ENCODE measurements at places on chromosomes 16 and 17.

DNA sequence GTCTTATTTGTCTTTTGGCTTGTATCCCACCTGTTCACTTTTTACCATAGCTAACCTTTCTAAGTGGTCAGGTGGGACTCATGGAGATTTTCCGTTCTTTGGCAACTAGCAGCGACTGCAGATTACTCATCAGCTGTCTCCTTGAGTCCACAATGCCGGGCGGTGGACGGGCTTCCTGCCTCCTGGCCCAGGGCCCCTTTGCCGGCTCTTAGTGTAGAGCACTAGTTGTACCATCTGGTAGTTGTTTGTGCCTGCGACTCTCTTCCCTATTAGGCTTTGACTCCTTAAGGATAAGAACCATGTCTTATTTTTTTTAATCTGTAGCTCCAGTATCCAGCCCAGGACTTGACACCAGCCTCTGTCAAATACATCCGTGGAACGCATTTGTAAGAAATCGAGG lies 399.9 kb downstream of the WWOX start:
- DNase-seq: no peak

DNA sequence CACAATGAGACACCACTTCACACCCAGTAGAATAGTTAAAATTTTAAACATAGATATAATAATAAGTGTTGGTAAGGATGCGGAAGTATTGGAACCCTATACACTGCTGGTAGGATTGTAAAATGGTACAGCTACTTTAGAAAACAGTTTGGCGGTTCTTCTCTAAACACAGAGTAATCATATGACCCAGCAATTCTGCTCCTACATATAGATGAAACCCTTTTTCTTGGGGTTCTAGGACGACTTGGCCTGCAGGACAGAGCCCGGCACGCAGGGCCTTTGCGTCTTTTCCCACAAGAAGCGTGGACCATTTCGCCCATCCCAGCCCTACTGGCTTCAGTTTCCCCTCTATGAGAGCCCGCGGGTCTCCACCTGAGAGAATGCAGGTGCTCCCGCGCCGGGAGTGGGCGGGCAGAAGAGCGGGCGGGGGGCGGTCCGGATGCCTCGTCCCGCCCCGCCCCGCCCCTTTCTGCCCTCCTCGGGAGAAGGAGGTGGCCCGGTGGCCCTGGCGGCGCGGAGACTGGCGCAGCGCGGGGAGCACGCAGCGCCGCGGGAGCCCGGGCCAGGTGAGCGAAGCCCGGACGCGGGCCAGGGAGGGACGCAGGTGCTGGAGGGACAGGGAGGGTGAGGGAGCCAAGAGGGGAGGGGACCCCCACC lies at the start of gene SDR42E2:
Gene SDR42E2, plus strand, starts transcription at position 508 of the 657 bp plus-strand sequence. CDS start 3,077 bp downstream, outside the sequence.
- peak; percentile 1 for DNase-seq

GRCh38 chr16:89256651-89257254 lies 39.2 kb downstream of the ZNF778 start:
- DNase-seq: peak; percentile 31

DNA sequence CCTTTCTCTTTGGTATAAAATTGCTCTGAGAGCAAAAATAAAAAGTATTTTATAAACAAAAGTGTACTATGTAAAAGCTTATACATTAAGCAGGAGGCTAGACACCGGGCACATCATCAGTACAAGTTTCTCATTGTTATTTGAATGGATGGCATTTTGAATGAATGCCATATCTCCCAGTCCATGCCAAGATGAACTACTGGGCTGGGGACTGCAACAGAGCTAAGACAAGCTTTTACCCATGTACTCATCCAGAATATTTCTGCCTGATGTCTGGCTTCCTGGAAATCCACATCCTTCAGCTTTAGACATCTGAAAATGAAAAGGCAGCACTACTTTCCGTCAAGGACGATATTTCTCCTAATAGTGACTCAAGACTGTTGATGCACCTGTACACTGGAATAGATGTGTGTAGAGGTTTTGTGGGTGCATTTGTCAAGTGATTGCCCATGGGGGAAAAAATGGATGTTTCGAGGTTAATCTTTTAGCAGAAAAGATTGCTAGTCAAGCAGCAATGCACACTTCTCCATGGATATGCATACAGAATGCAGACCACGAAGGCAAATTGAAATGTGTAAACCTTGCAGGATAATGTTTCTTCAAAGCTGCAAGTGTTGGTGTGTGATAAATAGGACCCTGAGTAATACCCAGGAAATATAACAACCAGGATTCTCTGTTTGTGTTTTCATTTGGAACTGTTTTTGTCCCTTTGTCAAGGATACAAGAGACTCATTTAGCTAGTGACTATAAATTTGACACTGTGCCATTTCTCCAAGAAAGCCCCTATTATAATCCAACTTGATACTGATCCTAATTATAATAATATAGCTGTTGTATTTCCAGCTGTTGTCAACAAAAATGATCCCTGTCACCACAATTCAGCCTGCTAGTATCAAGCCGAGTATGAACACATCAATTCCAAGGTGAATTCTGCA lies 173.8 kb downstream of the CDH8 start:
- DNase-seq: no peak

DNA sequence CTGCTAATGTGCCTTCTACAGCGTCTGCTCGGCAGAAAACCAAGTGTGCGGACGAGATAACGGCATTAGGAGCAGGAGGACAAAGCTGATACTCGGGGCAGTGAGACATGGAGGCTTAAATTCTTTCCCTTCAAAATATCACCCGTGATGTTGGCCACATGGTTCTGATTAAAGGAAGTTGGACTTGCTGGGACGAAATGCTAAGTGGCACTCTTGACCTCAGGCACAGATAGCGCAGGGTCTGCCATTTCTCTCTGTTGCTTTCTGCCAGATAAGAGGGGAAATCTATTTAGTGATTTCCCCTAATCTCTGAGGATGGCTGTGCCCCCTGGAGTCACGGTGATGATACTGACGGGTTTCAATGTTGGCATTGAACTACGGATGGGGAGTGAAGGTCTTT lies 509.6 kb upstream of the EEF2KMT start:
- no peak for DNase-seq

- no peak for DNase-seq
Observed at GRCh38 chr16:49921791-49922456, 66.0 kb upstream of the ZNF423 start.

- peak; percentile 27 for DNase-seq
Observed at GRCh38 chr17:35241520-35241919, 1.4 kb upstream of the SLFN5 start.

DNA sequence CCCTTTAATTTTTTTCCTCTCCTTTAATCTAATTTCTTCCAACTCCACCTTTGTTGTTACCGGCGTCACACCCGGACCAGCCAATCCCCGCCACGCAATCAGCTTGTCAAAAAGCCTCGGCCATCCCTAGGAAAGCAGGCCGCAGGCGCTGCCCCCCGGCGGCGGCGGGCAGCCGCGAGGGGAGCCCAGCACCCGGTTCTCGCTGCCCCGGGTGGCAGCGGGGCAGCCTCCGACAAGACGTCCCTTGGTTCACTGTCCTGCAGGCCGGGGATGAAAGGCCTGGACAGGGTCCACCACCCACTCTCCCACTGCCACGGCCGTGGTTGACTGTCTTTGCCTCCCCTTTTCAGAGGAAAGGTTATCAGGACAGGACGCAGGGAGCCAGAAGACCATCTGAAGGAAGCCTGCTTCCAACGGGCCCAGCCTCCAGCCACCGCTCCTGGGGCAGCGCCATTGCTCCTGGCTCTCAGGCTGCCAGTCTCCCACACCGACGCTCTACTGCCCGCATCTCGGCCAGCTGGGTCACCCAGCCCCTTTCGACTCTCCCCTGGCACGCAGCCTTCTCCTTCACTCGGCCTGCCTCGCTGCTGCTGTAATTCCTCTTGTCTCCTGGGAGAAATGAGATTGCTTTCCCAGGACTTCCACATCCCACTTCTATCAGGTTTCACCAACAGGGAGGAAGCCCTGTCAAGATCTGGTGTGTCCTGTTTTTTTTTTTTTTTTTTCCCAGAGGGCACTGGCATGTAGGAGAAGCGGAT lies 2.8 kb upstream of the UBTF start:
- peak; percentile 17 for DNase-seq

GRCh38 chr17:55421179-55421934 lies at the start of gene MMD:
Gene MMD, minus strand, starts transcription at chr17:55421835. Its CDS starts 140 bp downstream, at chr17:55421695.
- DNase-seq: no peak

DNA sequence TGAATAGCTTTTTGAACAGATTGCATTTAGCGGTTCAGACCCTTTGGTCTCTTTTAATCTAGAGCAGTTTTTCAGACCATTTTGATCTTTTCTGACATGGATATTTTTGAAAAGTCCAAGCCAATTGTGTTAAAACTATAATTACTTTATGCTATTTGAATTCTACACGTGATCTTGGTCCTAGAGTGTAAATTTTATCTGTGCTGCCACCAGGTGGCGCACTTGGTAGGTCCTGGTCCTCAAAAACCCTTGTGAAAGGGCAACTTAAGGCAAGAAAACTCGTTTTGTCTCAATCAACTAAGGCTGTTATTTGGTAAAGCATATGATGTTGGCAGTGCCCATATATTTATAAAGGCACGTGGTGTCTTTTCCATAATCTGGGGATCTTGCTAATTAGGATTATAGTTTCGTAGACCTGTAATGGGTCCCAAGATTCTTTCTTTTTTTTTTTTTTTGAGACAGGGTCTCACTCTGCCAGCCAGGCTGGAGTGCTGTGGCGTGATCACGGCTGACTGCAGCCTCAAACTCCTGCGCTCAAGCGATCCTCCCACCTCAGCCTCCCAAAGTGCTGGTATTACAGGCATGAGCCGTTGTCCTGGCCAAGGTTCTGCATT lies 43.9 kb upstream of the TEX2 start:
- peak; percentile 25 for DNase-seq

DNA sequence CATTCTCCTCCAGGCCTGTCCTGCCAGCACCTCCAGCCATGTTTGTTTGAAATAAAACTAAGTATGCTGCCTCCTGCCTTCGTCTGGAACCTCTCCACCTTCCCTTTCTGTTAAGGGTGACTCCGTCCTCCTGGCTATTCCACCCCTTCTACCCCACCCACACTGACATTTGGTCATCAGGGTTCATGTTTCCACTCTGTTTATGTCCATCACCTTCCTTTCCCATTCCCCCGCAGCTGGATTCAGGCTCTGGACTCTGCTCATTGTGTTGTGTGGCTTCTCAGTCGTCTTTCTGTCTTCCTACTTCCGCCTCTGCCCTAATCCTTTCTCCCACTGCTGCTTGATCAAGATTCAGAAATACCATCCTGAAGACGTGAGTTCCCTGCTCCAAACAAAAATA lies 28.6 kb downstream of the EPN2 start:
- DNase-seq: no peak

DNA sequence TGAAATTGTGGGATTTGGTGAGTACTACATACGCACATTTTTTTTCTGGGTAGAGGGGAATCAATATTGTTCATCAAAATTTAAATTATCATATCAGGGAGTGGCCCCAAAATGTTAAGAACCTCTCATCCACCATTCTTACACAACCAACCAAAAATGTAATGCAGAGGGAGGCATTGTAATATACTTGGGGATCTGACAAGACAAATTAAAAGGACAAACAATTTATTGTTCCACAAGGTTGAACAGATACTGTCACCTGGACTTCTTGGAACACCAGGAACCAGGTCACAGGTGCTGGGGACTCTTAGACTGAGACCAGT lies 14.7 kb upstream of the HOXB9 start:
- no peak for DNase-seq

DNA sequence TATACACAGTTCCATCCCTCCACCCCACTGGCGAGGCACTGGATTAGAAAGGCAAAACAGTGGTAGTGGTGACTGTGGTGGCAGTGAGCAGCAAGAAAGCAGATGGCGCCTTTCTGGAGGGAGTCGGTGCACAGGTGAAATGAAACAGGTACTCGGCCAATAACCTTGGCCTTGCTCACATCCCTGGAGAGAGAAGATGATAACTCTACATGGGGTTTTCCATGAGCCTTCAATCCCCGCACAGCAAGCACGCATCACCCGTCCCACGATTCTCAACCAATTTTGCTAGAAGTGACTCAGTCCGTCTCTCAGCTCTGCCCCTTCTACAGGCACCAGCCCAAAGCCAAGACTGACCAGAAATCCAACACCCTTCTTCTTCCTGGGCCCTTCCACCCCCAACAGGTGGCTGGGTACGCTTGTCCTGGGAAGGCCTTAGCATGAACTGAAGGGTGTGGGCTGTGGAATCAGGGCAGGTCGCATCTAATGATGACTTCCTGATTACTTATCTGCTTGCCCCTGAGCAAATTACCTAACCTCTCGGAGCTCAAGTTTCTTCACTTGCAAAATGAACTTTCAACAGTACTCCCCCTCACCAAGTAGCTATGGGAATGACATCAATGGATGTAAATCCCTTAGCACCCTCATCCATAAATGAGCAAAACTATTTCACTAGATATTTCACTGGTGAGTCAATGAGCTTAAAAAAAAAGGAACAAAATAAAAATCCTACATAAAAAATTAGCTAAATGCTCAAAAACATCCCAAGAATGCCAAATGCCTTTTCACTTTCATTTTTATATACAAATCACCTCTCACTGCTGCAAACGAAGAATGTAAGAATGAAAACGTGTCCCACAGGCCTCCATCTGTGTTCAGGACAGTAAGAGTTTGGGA lies 18.0 kb downstream of the XPO6 start:
- no peak for DNase-seq

GRCh38 chr16:67846320-67847063 lies at the start of gene NUTF2:
Gene NUTF2, plus strand, starts transcription at chr16:67846933. Its CDS starts 18,198 bp downstream, at chr16:67865131.
- peak; percentile 87 for DNase-seq

DNA sequence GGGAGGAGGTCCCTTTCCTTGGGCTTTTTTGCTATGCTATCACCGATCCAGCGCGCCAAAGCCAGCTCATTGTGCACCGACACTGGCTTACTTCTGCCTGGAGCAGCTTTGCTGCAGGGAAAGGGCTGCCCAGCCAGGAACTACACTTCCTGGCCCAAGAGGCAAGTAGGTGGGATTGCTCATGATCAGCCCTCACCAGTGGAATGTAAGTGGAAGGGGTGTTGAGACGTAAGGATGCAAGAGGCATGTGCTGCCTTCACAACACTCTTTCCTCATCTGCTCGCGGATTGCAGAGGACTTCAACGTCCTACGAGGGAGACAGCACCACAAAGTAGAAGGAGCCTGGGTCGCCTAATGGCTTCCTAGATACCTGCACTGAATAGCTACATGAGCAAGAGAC lies 104.3 kb upstream of the FOXF1 start:
- DNase-seq: no peak

DNA sequence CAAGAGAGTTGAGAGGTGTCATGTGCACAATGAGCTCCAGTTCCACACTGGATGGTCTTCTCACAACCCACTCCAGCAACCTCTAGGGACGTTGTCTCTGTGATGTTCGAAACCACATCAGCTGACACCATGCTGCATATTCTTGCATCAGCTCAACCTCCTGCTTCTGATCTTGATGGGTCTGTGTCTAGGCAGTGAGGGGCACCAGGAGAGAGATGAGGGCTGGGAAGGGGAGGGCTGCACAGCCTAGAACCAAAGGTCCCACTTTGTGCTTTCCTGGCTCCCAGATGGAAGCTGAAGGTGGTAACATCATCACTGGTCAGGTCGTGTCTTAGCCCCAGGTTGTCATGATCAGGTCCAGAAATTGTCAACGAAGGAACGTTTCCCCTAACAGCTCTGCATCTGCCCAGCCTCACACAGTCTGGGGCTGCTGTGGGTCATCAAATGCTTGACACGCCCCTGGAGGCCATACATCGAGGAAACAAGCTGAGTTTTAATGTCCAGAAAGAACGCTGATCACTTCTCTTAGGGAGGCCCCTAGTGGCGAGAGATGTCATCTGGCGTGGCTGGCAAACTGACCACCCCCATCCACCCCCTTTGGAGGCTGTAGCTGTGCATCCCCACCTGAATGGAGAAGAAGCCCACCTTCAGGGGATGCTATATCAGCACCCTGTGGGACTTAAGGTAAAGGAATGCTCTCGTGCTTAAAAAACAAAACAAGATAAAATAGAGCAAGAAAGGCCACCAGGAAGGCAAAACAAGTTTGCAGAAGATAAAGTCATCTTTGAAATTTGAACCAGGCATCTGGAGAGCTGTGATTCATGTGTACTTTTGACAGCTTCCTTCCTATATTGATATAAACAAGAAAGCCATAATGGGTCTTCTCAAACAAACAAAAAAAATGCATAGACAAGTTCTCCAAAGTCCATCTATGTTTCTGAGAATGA lies 58.3 kb downstream of the WIPI1 start:
- DNase-seq: no peak

Measured in stimulated activated CD8-positive, alpha-beta memory T cell treated with anti-CD3 and anti-CD28 coated beads, Interleukin-4, amount 100 ng/mL, for 1 hour (primary cell).